ENCODE measurements at places on chromosomes 3 and 15. TPM values are rescaled to one million over a fixed set of nuclear protein-coding genes. Genes with fewer than 3 reads are reported as not detected.

DNA sequence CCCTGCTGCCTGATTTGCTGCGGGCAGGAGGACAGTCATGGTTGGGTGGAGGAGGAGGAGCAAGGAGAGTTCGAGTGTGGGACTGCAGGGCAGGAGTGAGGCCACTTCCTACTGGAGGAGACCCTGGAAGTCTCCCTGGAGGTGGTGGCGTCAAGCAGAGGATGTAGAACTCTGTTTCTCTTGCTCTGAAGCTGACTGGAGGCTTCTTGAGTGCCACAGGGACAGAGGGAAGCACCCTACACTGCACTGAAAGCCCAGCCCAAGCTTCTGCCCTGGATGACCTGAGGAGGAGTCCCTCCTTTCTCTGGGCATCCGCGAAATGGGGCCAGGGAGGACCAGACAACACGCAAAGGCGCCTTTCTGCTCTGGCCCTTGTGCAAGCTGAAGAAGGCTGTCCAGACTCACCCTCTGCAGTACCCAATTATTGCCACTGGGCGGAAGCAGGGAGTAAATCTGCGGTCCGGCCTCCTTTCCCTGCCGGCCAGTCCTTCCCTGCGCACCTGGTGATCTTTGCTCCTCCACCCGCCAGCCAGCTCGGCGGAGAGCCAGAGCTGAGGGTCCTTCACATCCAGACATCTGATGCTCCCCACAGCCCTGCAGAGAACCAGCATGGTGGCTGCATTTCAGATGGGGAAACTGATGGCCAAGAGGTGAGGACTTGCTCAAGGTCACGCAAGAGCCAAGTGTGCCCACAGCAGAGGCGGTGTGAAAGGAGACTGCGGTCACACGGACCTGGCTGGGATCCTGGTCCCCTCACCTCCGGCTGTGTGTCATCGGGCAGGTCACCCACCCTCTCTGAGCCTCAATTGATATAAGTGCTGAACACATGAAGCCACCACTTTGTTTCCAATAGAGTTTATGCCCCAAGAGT, 207.1 kb downstream of the TBC1D2B start:
- DNase-seq = peak; percentile 67

STOML1 gene
- total RNA-seq = 31.2 TPM

GRCh38 chr3:172155897-172156585, 116.7 kb downstream of the FNDC3B start:
- DNase-seq = no peak

- DNase-seq = no peak
Observed at GRCh38 chr3:29747991-29748390, 467.1 kb downstream of the RBMS3 start.

MAGEL2 gene
- not detected for total RNA-seq

MRAS gene
- total RNA-seq = 396 TPM

DNA sequence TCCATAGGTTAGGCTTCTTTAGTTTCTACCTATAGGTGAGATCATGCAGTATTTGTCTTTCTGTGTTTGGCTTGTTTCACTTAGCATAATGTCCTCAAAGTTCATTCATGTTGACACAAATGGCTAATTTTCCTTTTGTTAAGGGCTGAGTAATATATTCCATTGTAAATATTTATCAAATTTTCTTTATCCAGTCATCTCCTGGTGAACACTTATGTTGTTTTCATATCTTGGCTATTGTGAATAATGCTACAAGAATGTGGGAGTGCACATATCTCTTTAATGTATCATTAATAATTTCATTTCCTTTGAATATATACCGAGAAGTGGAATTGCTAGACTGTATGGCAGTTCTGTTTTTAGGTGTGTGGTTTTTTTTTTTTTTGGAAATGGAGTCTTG, 250.9 kb upstream of the SEMA6D start:
- DNase-seq = no peak

GRCh38 chr3:139470199-139470598, 6.1 kb downstream of the RBP2 start:
- no peak for DNase-seq

DNA sequence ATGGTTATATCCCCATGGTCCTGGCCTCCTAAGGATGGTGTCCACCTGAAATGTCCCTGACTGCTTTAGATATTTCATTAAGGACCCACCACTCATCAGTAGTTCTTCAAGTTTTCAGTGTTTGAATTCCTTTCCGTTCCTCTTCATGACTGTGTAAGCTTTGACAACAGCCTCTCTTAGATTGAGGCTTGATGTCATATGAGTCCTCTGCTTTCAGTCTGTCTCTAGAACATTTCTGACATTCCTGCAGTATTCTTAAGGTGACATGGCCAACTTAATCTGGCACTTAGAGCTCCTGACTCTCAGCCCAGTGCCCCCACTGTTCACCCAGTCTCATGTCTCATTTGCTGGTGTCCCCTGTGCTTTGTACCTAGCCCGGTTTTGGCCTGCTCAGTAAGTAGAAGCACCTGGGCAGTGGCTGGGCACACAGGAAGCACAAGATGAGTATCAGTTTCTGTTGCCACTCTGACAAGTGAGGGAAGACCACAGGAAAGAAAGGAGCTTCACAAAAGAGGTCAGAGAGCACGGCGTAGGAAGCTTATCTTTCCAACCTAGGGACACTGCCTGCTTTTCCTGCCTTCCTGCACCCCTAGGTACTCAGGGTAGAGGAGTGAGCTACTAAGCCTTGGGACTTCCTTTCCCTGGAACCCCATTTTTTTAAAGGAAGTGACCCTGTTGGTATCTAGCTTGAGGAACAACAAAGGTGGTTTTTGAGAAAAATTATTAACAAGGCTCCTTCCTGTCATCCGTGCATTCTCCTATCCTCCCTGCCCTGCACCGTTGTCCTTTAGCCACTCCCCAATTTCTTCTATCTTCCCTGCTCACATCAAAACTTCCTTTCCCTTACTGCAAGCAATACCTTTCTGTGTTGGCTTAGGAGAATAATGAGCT, 103.1 kb downstream of the KLHL25 start:
- DNase-seq = no peak

DNA sequence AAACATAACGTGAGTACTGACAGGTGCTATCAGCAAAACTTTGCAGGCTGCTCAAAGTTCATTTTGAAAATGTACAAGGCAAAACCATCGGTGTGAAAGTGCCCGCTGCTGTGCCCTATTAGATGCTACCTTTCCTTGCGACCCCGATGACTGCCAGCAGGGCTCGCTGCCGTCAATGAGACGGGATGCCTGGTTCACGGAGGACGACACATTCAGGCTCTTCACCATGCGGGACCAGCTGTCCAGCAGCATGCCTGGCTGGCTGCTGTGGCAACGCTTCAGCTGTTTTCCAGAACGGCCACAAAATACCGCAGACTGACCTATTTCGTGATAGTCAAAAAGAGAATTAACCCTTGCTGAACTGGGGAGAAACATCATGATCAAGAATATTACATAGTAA, 92.7 kb upstream of the OCA2 start:
- DNase-seq = peak; percentile 77

DNA sequence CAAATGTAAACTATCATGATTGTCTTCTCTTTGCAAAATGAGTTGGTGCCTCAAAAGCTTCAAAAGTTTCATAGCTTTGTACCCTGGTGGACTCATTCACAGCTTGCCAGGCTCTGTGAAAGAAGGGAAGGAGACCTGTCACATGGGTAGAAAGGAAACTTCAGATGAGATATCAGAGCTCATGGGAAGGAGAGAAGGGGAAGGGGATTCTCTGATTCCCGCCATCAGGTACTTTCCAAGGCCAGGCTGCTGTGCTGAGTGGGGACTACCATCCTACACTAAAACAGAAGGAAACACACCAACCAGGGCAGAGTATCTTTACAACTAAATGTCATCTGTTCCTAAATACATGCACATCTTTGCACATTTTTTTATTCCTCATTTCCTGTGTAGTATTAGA, 9.2 kb downstream of the ILDR1 start:
- no peak for DNase-seq

DNA sequence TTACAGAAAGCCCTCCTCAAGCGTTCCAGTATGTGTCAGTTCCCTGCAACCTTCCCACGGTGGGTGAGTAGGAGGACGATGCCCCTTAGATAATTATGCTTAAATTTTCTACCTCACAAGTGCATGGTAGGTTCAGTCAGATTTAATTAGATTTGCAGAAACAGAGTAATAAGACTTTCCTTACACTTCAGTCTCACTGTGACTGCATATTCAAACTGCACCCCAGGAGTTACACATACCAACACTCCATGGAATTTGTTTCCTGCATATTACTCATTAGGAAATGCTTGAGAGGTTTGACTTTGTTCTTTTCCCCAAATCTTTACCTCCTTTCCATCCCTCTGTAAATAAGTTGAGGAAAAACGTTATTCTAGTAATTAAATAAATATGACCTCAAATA, 108.8 kb downstream of the ARRDC4 start:
- DNase-seq = no peak

- no peak for DNase-seq
Observed at GRCh38 chr3:66831931-66832330, 166.2 kb upstream of the KBTBD8 start.

- DNase-seq = no peak
Observed at GRCh38 chr3:123439806-123440580, 8.9 kb downstream of the ADCY5 start.

GRCh38 chr15:94297558-94297957, 66.2 kb downstream of the MCTP2 start:
- no peak for DNase-seq

SLC22A14 gene
- total RNA-seq = not detected

GP9 gene
- not detected for total RNA-seq

KBTBD12 gene
- total RNA-seq = 29.7 TPM

DNA sequence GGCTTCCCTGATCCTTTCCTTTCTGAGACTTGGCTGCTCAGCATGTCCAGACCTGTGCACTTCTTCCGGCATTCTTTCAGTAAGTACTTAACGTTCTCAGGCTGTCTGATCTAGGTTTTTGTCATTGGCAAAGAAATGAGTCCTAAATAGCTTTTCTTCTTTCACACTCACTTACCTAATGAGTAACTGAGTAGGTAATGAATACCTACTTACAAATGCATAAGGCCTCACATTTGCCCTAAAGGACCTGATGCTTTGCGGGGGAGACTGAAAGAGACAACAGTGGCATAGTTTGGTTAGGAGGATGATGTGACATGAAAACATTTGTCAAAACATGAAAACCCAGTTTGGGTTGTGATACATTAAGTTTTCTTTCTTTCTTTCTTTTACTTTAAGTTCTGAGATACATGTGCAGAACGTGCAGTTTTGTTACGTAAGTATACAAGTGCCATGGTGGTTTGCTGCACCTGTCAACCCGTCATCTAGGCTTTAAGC, 516.7 kb upstream of the CFAP20DC start:
- DNase-seq = no peak

ANKRD63 gene
- 0.92 TPM for total RNA-seq

DNA sequence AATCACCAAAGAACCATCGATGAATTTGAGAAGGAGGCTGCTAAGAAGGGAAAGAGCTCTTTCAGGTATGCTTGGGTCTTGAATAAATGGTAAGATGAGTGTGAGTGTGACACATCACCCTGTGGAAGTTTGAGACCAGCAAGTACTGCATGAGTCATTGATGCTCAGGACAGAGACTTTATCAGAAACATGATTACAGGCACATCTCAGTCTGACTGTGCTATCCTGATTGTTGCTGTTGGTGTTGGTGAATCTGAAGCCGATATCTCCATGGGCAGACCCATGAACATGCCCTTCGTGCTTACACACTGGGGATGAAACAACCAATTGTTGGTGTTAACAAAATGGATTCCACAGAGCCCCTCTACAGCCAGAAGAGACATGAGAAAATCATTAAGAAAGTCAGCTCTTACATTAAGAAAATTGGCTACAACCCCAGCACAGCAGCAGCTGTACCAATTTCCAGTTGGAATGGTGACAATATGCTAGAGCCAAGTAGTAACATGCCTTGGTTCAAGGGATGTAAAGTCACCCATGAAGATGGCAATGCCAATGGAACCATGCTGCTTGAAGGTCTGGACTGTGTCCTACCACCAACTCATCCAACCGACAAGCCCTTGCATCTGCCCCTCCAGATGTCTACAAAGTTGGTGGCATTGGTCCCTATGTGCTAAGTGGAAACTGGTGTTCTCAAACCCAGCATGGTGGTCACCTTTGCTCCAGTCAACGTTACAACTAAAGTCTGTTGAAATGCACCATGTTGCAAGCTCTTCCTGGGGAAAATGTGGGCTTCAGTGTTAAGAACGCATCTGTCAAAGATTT, 20.5 kb downstream of the TM4SF4 start:
- no peak for DNase-seq

DNA sequence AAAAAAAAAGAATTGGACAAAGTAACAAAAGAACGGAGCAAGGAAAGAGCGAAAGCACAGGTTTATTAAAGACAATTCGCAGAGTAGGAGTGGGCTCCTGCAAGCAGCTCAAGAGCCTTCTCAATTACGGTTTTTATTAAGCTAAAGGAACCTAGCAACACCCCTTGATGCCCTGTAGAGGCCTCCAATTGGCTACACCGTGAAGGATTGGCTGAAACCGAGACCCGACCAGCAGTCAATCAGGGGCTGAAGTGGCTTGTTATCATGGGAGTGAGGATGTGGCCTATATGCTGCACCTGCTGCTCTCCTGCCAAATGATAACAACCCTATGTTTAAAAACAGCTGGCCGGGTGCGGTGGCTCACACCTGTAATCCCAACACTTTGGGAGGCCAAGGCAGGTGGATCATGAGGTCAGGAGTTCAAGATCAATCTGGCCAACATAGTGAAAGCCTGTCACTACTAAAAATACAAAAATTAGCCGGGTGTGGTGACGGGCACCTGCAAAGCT, 20.4 kb upstream of the AP3B2 start:
- no peak for DNase-seq

DNA sequence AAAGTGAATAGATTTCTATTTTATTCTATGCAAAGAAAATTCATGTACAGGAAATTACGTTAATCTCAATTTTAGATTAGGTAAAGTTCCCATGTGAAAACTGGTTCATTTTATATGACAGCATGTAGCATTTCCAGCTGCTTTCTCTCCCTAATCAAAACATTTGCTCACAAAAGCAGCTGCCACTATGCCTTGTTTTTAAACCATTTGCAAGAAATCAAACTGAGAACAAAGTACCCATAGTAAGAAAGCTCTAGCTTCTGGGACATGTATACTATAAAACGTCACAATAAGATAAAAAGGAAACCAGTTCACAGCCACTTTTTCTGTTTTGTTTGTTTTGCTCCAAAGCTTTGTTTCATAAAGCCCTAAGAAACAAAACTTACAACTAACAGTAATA, 5.0 kb upstream of the CRYBG3 start:
- DNase-seq = no peak

GRCh38 chr15:33618350-33618749, 307.6 kb downstream of the RYR3 start:
- no peak for DNase-seq

TRH gene
- not detected for total RNA-seq
